ENCODE measurements at places on chromosomes 16 and 17. TPM values are rescaled to one million over a fixed set of nuclear protein-coding genes. Genes with fewer than 3 reads are reported as not detected.
A peak's percentile ranks its signal among the peaks of the same experiment; 100 is the strongest.

Gene CACNG5
- not detected for polyA plus RNA-seq

Gene MYLK3
- polyA plus RNA-seq = 1.9 TPM

Gene CBFA2T3
- polyA plus RNA-seq = 1.5 TPM

Gene MT1H
- polyA plus RNA-seq = 2.0 TPM

DNA sequence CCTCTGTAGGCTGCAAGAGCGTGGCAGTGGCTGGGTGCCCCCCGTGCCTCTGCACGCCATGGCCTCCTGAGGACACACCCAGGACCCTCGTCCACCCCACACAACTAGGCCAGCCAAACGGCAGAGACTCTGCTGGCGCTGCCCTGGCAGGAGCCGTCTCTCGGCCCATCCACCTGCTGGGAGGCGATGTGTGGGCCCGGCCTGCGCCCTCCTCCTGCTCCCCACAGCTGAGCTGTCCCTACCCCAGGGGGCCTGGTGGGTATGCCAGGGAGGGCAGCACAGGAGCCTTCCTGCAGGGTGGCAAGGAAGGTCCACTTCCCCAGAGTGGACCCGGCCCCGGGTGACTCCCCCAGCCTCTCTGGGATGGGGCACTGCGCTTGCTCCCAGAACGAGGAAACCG is 7.0 kb downstream of the RNF166 start:
- no peak for DNase-seq

GRCh38 chr17:57868007-57868909 is 18.4 kb upstream of the MRPS23 start:
- peak; percentile 79 for DNase-seq

DNA sequence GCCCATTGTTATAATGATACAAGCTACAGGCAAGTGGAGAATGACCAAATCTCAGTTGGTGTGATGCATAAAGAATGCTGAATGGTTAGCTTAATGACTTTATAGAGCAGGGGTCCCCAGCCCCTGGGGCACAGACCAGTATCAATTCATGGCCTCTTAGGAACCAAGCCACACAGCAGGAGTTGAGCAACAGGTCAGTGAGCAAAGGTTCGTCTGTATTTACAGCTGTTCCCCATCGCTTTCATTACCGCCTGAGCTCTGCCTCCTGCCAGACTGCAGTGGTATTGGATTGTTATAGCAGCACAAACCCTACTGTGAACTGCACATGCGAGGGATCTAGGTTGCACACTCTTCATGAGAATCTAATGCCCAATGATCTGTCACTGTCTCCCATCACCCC is 114.0 kb upstream of the ZFHX3 start:
- peak; percentile 32 for DNase-seq

DNA sequence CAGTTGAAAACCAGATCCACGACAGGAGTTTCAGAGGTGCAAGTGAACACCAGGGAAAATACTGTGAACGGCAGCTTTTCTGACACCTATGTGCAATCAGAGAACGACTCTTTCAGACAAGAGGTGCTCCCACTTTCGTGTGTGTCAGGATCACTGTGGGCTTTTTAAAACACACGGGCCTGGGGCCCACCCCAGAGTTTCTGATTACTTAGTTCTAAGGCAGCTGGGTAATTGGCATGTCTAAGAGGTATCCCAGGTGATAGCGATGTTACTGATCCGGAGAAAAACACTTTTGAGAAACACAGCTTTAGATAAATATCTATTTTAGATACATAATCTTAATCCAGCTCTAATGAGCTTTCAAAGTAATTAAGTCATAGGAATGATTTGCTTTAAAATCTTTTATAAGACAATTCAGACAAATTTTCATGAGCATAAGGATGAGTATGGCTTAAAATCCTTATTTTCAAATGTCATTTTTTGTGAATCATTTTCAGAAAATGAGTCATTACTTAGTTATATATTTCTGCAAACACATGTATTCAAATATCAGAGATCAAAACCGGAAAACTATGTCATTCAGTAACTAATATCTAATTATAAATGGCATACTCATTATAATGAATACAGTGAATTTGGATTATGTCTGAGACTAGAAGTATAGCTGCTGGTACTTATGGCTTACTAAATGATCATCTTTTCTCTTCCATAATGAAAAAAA is 217.9 kb upstream of the PSMD7 start:
- no peak for DNase-seq

GRCh38 chr17:68052810-68053209 is 17.3 kb downstream of the KPNA2 start:
- no peak for DNase-seq

- no peak for DNase-seq
These were observed 176.5 kb upstream of the MON1B start for GRCh38 chr16:77014441-77014840.

DNA sequence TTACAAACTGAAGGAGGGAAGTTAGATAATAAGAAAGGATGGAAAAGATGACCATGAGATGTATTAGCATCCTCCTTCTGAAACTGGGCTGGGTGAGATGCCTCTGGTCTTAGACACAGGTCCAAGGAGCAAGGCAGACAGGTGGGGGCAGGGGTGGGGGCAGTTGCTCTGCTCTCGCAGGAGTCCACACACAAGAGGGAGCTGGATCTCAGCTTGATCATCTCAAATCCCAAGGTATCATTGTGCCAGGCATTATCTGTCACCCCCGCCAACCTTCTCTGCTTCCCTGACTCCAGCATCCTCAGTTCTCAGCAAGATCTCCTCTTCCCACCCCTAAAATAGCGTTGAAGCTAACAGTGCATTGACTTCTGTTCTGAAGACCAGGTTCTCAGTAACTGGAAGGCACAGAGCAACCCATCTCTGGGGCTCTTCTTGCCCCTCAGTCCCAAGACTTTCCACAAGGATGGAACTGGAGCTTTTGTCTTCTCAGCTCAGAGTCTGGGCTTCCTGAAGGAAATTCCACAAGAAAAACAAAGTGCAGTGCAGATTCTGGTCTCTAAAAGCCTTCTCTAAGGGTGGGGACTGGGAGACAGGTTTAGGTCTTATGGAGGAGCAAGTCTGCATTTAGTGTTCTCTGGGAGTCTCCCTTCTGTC is 1.6 kb downstream of the FLOT2 start:
- no peak for DNase-seq

- no peak for DNase-seq
These were observed 29.9 kb downstream of the DCUN1D3 start for GRCh38 chr16:20870122-20870820.

DNA sequence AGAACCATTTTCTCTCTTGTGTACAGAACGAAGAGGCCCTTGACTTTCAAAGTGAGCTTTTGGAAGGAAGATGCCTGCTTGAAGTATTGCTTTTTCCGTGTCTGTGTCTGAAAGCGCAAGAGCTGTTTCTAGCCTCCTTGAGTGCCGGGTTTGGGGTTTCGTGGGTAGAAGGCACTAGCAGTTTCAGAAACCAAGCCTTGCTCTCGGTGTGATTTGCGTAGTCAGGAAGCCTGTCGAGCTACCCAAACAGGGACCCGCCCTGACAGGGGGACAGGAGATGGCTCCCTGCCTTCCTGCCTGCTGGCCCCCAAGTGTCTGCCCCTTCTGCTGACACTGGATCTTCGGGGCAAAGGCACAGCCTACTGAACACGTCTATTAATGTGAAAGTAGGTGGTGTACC is 322.0 kb downstream of the MAF start:
- no peak for DNase-seq
